ENCODE measurements at places on chromosomes 4 and X. TPM values are rescaled to one million over a fixed set of nuclear protein-coding genes. Genes with fewer than 3 reads are reported as not detected.

ANAPC4 gene
- total RNA-seq: 13.9 TPM

SSX4 gene
- not detected for total RNA-seq

TMEM154 gene
- 0.07 TPM for total RNA-seq

AMOT gene
- total RNA-seq: 0.02 TPM

PDGFRA gene
- total RNA-seq: 0.43 TPM

IL2 gene
- total RNA-seq: not detected

PAK3 gene
- 0.02 TPM for total RNA-seq

SH3RF1 gene
- total RNA-seq: 9.3 TPM

SPANXC gene
- total RNA-seq: not detected

HPGD gene
- 79.0 TPM for total RNA-seq

MAGEE1 gene
- total RNA-seq: 3.4 TPM

AREG gene
- 23.9 TPM for total RNA-seq

CT47B1 gene
- not detected for total RNA-seq

TMPRSS11D gene
- not detected for total RNA-seq

NR0B1 gene
- total RNA-seq: 20.4 TPM

RP2 gene
- total RNA-seq: 10.6 TPM

All from A549 treated with dexamethasone at 1 μM for 4 hours (cell line).